Upper lobe of left lung (tissue), 6 donors: ENCODE measurements at places on chromosomes 5 and 9. TPM values are rescaled to one million over a fixed set of nuclear protein-coding genes. Genes with fewer than 3 reads are reported as not detected.

The TLX3 gene
- not detected for total RNA-seq

DNA sequence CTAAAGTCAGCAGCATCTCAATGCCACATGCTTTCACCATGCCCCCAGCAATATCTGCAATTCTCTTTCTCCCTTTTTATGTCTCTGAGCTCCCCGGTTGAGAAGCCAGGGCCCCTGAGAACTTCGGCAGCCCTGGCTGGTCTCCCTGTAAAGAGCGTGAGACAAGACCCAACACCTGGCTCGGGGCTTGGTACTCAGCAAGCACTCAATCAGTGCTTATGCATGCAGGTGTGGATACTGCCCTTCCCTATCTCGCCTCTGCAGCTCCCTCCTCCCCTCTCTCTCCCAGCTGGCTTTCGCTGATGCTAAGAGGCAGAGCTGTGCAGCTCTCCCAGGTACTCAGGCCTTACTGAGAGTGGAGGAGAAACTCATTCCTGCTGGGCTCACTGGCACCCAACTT lies 41.7 kb upstream of the AKNA start:
- H3K27ac ChIP-seq, result no peak overlapping the region
- no peaks in the 10 kb centered on the region for H3K4me1 ChIP-seq
- no peaks in the 10 kb centered on the region for H3K27me3 ChIP-seq
- H3K4me3 ChIP-seq, result no peak overlapping the region

DNA sequence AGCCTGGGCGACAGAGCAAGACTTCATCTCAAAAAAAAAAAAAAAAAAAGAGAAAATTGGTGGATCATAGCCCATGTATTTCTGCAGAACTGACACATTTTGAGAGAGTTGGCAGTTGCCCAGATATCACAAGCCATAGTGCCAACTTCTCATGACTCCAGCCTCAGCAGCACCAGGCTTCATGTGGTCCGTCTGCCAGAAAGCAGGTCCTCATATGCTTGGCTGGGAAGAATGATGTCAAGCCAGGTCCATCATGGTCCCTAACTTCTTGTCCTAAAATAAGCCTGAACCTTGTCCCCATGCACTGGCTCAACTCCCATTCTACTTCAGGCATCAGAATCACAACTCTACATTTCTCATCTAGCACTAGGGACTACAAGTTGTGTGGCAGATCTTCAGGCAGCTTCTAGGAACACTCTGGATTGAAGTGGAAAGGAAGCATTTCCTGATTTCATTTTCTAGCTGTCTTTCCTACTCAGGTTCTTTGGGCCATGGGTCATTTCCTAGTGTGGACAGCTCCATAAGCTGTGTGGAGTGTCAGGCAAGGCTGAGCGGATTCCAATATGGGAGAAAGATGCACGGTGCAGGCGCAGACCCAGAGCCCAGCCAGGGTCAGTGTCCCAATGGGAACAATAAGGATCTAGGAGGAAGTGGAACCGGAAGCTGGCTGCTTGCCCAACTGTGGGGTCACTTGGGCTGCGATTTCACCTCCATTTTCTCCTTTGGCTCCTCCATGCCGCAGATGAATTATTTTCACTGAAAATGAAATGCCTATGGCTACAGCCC lies 90.1 kb downstream of the LMNB1 start:
- no peaks in the 10 kb centered on the region for H3K36me3 ChIP-seq
- H3K4me3 ChIP-seq, result no peak overlapping the region
- no peaks in the 10 kb centered on the region for H3K4me1 ChIP-seq
- no peak overlapping the region for H3K27ac ChIP-seq

DNA sequence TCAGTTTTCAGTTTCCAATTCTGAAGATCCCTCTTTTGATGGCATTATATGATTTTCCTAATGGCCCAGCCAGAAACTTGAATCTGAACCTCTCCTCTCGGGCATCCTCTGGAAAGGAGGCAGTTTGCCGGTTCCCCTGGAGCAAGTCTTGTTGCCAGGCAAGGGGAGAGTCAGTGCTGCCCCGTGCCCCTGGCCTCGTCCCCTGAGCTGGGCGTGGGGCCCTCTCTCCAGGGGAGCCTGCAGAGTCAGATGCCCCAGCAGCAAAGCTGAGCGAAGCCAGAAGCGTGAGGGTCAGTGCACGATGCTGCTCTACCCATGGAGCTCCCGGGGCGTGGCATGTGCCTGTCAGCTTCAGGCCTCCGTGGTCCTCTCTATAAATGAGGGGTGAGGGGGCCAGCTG lies 14.0 kb downstream of the OLFM1 start:
- H3K27me3 ChIP-seq, result no peaks in the 10 kb centered on the region
- no peaks in the 10 kb centered on the region for H3K4me1 ChIP-seq
- no peaks in the 10 kb centered on the region for H3K36me3 ChIP-seq
- H3K4me3 ChIP-seq, result no peak overlapping the region

The BTNL3 gene
- 0.61 TPM for total RNA-seq

The PPP3R2 gene
- not detected for total RNA-seq

GRCh38 chr5:169954786-169955185 lies 25.5 kb downstream of the INSYN2B start:
- H3K4me1 ChIP-seq, result no peaks in the 10 kb centered on the region
- no peak overlapping the region for H3K4me3 ChIP-seq
- no peak for DNase-seq
- no peaks in the 10 kb centered on the region for H3K27me3 ChIP-seq

GRCh38 chr5:321230-321725 lies at the start of gene AHRR:
AHRR (plus strand) TSS chr5:321714; CDS start chr5:343903, 22,189 bp downstream.
- peak within 1 kb of the TSS; percentile 30 for H3K4me3 ChIP-seq
- H3K4me1 ChIP-seq, result peaks cover 21% of the 10 kb centered on the region
- peaks cover 4% of the 10 kb centered on the region for H3K36me3 ChIP-seq
- no peak within 1 kb of the TSS for H3K27ac ChIP-seq
- peak; percentile 95 for DNase-seq
- H3K27me3 ChIP-seq, result peaks cover 23% of the 10 kb centered on the region

The POLR1E gene
- 13.0 TPM for total RNA-seq

DNA sequence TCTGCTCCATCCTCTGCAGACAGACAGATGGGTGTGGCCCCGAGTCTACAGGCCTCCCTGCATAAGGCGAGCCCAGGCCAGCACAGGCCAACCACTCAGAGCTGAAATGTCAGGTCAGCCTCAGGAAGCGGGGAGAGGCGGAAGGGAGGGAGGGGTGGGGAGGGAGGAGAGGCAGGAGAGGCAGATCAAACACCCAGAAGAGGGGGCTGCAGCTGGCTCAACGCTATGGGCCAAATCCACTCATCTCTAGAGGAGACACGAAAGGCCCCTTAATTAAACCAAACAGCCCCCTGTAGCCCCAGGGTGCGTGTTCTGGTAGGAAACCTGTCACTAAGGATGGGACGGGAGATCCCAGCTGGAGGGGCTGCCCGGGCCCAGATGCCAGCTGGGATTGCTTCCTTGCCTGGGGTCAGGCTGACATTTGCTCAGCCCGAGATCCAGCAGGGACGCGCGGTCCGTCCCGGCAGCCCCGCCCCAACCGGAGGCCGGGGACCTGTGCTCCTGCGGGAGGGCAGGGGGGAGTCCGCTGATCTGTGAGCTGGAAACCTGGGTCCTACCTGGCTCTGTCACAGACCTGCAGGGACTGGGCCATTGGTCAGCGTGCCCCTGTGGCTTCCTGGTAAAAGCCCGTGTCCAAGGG lies 97.2 kb upstream of the SARDH start:
- peaks cover 3% of the 10 kb centered on the region for H3K4me1 ChIP-seq
- H3K27me3 ChIP-seq, result no peaks in the 10 kb centered on the region
- DNase-seq, result no peak
- H3K4me3 ChIP-seq, result no peak overlapping the region
- no peaks in the 10 kb centered on the region for H3K36me3 ChIP-seq

The FOXI1 gene
- total RNA-seq, result not detected

- no peaks in the 10 kb centered on the region for H3K36me3 ChIP-seq
- H3K4me3 ChIP-seq, result no peak overlapping the region
- H3K4me1 ChIP-seq, result no peaks in the 10 kb centered on the region
- H3K27me3 ChIP-seq, result no peaks in the 10 kb centered on the region
Measured at GRCh38 chr5:163623986-163624385, 118.6 kb downstream of the MAT2B start.

GRCh38 chr5:33067291-33067690 lies 356.2 kb downstream of the NPR3 start:
- H3K27ac ChIP-seq, result no peak overlapping the region
- no peaks in the 10 kb centered on the region for H3K4me1 ChIP-seq
- no peak for DNase-seq

DNA sequence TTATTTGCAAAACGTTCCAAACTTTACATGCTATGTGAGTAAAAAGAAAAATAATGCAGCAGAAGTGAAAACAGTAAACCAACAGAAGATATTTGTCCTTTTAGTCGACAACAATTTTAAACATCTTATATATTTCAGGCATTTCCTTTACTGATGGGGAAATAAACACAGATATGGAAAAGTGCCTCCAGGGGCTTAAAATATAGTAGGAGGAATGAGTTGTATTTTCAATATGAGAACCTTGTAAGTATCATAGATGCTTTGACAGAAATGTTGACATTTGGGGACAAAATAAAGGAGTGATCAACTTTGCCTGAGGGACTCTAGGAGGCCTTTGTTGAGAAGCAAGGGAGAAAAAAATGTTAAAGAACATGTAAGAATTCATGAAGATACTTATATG lies 1043.5 kb downstream of the CDH12 start:
- DNase-seq, result no peak
- H3K4me1 ChIP-seq, result no peaks in the 10 kb centered on the region
- H3K36me3 ChIP-seq, result no peaks in the 10 kb centered on the region
- no peak overlapping the region for H3K27ac ChIP-seq
- H3K27me3 ChIP-seq, result no peaks in the 10 kb centered on the region
- H3K4me3 ChIP-seq, result no peak overlapping the region

DNA sequence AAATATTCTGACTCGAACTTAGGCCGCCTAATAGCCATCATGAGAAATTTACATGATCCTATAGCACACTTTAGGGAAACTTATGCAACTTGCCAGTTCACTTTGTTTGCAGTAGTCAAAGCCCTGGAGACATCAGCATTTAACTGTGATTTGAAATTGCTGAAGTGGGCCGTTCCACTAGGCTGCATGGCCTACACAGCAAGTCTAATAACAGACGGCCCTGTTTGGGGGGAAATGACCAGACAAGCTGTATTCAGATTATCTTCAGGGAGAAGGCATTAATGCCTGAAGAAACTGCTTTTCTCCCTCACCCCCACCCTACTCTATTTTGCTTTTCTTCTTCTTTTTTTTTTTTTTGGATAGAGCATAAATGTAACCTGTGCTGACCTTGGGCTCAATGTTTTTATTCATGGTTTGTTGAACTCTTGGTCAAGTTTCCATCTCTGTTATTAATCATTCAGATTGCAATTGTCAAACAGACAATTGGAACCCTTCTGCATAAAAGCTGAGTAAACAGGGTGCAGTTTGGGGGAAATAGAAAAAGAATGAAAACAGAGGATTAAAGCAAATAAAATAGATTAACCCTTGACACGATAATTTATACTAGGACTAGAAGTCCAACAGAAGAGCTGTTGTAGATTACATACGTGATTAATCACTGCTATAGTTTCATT lies 1928.2 kb upstream of the WWC1 start:
- DNase-seq, result no peak
- H3K36me3 ChIP-seq, result no peaks in the 10 kb centered on the region
- H3K27me3 ChIP-seq, result no peaks in the 10 kb centered on the region
- H3K4me1 ChIP-seq, result no peaks in the 10 kb centered on the region
- H3K4me3 ChIP-seq, result no peak overlapping the region

DNA sequence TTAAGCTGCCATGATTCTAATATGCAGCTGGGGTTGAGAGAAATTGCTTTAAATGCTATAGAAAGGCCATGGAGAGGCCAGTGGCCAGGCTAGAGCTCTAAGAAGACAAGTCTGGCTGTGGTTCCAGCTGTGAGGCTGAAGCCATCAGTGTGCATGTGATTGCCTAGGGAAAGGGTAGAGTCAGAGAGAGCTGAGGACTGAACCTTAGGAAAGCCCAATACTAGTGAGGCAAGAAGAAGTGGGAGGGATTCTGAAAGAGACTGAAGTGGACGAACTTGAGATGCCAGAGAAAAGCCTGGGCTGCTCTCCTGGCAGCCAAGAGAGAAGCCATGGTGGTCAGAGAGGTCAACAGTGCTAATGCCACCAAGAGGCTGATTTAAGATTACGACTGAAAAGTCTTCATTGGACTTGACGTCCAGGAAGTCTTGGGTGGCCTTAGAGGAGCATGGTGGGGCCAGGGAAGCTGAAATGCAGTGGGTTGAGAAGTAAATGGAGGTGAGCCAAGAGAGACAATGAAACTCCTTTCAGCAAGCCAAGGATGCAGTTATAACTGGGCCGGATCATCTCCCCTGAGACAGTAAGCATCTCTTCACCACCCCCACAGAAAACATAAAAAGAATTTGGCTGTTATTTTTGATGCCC lies 133.2 kb downstream of the TMEM174 start:
- DNase-seq, result no peak
- H3K27me3 ChIP-seq, result peaks cover 13% of the 10 kb centered on the region
- H3K4me1 ChIP-seq, result peaks cover 11% of the 10 kb centered on the region
- no peaks in the 10 kb centered on the region for H3K36me3 ChIP-seq
- H3K4me3 ChIP-seq, result no peak overlapping the region

DNA sequence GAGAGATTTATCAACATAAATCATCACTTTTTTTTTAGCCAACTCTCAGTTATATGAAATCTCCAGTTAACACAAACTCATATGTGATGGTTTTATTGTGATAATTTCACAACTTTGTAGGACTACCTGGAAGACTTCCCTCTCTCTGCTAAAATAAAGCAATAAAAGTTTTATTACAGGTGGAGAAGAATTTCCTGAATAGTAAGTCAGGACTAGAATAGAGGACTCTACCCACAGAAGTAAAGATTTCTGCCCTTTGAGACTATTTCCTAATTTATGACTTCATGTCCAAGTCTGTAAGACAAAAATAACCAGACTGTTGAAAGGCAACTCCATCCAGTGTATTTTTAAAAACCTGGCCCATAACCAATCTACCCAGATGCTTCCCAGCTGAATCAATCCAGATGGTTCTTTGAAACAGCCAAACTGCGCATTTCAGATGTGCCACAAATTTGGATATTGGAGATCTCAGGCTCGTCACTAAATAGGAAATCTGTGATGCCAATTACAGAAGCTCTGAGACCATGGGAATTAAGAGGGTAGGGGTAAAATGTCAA lies 234.0 kb upstream of the NMUR2 start:
- no peak overlapping the region for H3K4me3 ChIP-seq
- H3K27me3 ChIP-seq, result no peaks in the 10 kb centered on the region
- no peak overlapping the region for H3K27ac ChIP-seq
- no peak for DNase-seq
- H3K4me1 ChIP-seq, result no peaks in the 10 kb centered on the region
- no peaks in the 10 kb centered on the region for H3K36me3 ChIP-seq

The ASPN gene
- 3.2 TPM for total RNA-seq

GRCh38 chr5:80777347-80778287 lies 122.8 kb upstream of the DHFR start:
- H3K27me3 ChIP-seq, result no peaks in the 10 kb centered on the region
- DNase-seq, result no peak
- no peak overlapping the region for H3K27ac ChIP-seq
- H3K4me1 ChIP-seq, result no peaks in the 10 kb centered on the region

GRCh38 chr9:89810431-89810830 lies 205.6 kb downstream of the GADD45G start:
- peaks cover 16% of the 10 kb centered on the region for H3K4me1 ChIP-seq
- no peak overlapping the region for H3K27ac ChIP-seq
- DNase-seq, result peak; percentile 43
- no peaks in the 10 kb centered on the region for H3K27me3 ChIP-seq
- no peak overlapping the region for H3K4me3 ChIP-seq

- H3K27me3 ChIP-seq, result no peaks in the 10 kb centered on the region
- DNase-seq, result no peak
- H3K4me3 ChIP-seq, result no peak overlapping the region
- H3K36me3 ChIP-seq, result no peaks in the 10 kb centered on the region
Measured at GRCh38 chr9:76405868-76406267, 11.6 kb upstream of the RFK start.

The EGFL7 gene
- 161 TPM for total RNA-seq

GRCh38 chr5:67976891-67977601 lies 238.5 kb upstream of the PIK3R1 start:
- H3K36me3 ChIP-seq, result no peaks in the 10 kb centered on the region
- H3K27ac ChIP-seq, result no peak overlapping the region
- no peak overlapping the region for H3K4me3 ChIP-seq
- H3K4me1 ChIP-seq, result peaks cover 17% of the 10 kb centered on the region
- H3K27me3 ChIP-seq, result no peaks in the 10 kb centered on the region

The SPAAR gene
- total RNA-seq, result 3.3 TPM
